ENCODE measurements at places on chromosomes 3 and 15.

DNA sequence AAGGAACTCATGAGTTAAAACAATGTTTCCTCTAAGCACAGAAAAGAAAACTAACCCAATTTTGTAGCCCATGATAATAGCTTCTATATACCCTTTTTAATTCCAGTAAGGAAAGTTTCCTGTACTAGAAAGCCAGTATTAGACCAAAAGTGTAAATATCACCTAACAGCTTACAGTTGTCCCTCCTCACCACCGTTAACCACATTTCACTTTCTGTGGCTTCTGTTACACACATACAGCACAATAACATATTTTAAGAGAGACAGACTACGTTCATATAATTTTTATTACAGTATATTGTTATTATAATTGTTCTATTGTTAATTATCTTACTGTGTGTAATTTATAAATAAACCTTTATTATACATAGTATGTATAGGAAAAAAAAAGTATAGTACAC is 74.1 kb downstream of the ZNF280D start:
- no peak for DNase-seq

DNA sequence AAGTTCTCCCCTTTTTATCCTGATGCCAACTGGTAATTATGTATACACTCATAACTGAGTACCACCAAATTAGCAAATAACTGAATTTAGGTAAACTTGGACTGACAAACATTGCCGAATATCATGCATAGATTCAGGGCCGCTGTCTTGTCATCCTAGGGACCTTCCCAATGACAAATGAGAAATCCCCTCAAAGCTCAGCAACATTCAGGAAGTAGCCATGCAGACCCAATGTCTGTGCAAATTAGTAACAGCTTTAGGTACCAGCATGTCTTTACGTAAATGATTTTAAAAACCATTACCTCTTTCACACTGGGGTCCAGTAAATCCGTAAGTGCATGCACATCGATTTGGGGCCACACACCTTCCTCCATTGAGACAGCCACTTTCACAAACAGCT is 49.5 kb downstream of the FBN1 start:
- no peak for DNase-seq

DNA sequence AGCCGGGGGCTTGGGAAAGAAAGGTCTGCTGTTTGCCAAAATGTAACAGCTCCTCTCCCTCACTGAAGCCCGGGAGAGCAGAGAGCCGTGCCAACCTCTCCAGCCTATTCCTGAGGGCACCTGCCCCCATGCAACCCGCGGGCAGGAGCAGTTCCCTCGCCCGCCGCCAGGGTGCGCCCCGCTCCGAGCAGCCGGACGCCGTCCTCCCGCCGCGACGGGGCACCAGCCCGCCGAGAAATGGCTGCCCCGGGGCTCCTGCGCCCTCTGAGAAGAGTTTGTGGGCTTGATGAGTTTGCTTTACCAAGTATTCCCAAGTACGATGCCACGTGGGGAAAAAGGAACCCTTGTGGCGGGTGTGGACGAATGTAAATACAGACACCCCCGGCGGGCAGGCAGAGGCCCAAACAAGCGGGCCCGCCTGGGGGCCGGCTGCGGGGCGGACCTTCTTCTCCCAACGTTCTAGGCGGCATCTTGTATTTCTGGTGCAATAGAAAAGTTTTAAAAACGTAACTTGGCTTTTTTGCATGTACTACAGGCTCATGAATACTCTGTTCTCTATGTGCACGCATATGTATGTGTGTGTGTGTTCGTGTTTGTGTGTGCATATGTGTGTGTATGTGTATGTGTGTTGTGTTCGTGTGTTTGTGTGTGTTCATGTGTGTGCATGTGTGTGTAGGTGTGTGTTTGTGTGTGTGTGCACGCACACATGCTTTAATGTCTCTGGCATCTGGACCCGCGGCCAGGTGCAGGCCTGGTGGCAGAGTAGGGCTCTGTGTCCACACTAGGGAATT is 162.9 kb downstream of the CHSY1 start:
- peak; percentile 76 for DNase-seq

DNA sequence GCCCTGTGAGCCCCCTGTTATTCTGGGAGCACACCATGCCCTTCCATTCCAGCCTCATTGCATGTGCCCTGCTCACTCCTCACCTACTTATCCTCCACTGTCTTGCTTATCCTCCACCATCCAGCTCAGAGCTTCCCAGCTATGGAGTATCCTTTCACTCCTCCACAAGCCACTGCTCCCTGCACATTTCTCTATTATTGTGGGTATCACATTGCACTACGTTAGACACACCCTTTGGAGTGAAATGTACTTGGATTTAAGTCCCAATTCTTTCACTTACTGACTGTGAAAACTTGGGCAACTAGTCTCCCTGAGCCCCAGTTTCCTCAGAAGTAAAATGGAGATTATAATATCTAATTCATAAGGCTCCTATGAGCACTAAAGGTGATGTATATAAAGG is 4.3 kb downstream of the MASP1 start:
- no peak for DNase-seq

GRCh38 chr15:44328135-44328534 is 39.6 kb downstream of the GOLM2 start:
- DNase-seq, result no peak

DNA sequence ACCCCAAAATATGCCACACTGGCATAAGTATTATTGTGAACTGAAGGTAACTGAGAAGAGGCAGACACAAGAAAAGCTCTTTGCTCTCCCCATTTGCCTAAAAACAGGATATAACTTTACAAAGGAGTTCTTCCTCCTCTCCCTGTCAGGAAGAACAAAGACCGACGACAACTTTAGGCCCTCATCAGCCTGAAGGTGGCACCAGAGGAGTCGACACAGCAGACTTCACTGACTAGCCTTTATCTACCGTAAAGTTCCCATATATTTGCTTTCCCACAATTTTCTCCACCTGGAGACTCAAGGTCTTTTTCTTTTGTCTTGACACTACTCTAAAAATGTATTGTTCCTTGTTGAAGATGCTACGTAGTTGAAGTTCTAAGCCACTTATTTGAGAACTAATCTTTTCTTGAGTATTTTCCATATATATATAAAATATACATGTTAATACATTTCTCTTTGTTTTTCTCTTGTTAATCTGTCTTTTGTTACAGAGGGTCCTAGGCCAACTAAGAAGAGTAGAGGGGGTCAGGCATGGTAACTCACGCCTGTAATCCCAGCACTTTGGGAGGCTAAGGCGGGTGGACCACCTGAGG is 16.2 kb upstream of the XIRP1 start:
- peak; percentile 52 for DNase-seq

- no peak for DNase-seq
These were observed 368.4 kb downstream of the MECOM start for GRCh38 chr3:169295126-169295525.

DNA sequence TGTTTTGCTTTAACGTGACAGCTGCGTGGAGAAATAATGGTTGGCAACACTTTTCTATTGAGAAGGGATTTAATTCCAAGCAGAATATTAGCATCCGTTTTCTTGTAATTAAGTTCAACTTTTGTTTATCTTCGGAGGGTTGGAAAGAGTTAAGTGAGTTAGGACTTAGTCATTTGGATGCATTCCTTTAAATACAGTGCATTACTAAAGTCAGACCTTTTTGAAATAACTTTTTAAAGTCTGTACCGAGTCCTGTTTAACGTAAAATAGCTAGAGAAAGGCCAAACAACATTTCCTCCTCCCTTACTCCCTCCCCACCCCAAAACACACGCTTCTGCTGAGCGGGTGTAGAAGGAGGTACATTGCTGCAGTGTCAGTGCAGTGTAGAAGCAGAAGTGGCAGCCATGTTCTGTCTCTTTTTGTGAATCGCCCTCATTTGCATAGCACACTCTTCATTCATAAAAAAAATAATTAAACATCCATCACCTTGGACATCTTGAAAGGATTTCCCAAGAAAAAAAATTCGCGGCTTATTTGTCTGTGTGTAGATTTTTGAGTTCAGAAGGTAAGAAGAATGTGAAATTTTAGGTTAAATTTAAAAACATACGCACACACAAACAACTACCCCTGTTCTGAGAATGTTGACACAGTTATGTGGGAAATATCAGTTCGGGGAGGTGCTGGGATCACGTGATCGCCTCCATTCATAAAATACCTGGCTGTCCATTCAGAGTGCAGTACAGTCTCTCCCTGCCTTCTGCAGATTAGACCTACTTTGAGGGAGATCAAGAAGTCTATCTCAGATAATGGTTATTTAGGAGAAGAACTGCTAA is 1.6 kb downstream of the SPRED1 start:
- DNase-seq, result peak; percentile 13

Measured in activated CD4-positive, alpha-beta T cell treated with anti-CD3 and anti-CD28 coated beads, Interleukin-2, amount 10 ng/mL, durations not matched to agents 7 days and 5 days (primary cell).